ENCODE measurements at places on chromosomes 2 and 18.
A peak's percentile ranks its signal among the peaks of the same experiment; 100 is the strongest.

- no peak for DNase-seq
These were observed 241.1 kb upstream of the LRRTM1 start for GRCh38 chr2:80545420-80546210.

DNA sequence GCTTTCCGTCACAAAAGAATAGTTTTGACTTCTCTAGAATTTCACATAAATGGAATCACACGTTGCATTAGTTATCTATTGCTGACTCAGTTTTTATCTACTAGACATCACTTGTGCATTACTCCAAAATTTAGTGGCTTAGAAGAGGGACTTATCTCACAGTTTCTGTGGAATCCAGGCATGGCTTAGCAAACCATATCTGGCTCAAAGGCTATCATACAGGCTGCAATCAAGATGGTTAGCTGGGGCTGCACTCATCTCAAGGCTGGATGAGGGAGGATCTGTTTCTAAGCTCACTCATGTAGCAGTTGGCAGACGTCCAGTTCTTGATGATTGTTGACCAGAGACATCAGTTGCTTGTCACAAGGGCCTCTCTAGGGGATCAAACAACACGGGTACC, 6.6 kb upstream of the DSC3 start:
- peak; percentile 7 for DNase-seq

DNA sequence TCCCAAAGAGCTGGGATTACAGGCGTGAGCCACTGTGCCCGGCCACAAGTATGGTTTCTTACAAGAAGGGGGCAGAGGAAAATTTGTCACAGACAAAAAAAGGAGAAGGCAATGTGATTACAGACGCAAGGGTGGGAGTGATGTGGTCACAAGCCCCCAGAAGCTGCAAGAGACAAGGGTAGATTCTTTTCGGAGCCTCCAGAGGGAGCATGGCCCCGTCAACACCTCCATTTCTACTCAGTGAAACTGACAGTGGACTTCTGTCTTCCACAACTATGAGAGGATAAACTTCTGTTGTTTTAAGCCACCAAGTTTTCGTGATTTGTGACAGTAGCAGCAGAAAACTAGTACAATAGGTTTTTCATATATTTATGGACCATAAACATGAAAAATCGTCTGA, 2.1 kb upstream of the TCF7L1 start:
- DNase-seq: no peak

- no peak for DNase-seq
These were observed 429 bp downstream of the C2orf76 start for GRCh38 chr2:119366161-119366648.

GRCh38 chr2:74558284-74559230, 4.0 kb downstream of the DOK1 start:
- no peak for DNase-seq

DNA sequence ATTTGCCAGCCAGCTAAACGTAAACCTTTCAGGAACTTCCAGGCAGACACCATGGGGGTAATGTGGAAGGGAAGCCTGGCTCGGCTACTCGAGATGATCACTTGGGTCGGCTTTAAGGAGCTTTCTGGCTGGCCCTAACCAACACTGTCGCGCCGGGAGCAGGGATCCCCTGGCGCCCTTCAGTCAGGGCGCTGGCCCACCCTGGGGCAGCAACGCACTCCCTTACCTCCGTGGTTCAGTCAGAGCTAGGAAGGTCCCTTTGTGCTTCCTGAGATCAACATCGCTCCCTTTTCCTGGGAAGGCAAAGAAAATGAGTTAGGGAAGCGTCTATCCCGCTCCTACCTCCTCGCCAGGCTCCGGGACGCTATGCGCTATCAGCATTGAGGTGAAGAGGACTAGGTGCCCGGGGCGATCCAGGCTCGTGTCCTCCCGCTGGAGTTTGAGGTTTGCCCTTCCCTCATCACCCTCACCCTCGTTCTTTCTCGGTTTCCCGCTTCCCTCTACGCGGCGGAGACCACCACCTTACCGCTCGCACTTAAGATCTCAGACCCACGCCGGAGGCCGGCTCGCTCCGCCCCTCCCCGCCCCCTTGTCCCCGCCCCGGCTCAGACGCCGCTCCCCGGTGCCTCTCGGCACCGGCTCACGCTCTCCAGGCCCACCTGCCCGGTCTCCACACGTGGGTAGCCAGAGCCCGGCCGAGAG, 449 bp upstream of the ATRAID start:
- no peak for DNase-seq

DNA sequence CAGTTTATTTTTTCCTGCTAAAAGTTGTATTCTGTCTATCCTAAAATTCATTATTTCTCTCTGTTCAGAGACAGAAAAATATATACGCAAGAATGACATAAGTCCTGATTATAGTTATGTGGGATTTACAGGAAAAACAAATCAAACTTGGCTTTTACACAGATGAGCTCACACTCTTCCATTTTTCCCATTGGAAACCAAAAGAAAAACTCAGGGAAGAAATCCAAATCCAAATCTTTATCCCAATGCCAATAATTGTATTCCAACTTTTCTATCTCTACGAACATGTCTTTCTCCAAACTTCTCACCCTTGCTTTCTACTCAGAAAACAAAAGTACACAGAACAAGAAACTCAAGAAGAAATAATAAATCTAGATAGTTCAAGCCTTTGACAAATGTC, 249.1 kb upstream of the TMEFF2 start:
- no peak for DNase-seq
